Motor neuron (in vitro differentiated cells): ENCODE measurements at places on chromosomes 5 and 9. TPM values are rescaled to one million over a fixed set of nuclear protein-coding genes. Genes with fewer than 3 reads are reported as not detected.

GRCh38 chr5:135355169-135355568 lies 43.9 kb downstream of the MACROH2A1 start:
- ATAC-seq: no peak

GRCh38 chr5:129593525-129593924 lies 133.4 kb downstream of the ADAMTS19 start:
- no peak for ATAC-seq

DNA sequence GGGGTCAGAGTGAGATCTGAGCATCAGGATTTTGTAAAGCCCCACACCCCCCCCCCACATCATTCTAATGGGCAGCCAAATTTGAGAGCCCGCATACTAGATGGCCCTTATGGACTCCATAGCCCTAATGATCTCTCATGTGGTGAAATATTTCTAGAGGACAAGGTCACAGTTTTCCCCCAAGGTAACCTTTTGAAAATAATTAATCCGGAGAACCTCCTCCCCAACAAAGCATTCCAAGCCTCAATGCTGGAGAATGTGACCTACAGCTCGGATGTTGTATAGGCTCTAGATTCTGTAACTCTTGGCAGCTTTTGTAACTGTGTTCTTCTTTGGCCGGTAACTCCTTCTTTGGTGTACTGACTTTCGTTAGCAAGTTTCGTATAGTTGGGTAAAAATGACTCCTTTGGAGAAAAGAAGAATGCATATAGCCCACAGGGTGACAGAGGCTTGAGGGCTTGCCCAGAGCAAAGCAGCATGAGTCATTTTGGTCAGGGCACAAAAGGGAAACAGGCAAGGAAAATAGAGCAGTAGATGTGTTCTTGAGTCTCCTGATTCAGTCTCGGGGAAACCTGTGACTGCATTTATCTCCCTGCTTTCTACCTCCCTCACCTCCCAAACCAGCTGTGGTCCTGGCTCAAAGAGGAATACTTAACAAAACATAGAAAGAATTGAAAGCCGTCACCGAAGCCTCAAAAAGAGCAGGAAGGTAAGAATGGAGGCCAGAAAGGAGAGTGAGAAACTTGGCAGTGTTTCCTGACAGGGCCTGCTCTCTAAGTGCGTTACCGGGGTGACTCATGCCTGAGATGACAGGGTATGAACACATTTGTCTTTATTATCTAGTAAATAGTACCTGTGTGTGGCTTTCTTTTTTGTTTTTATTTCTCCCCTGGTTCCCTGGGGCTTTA lies 6.6 kb upstream of the XPA start:
- ATAC-seq: peak; percentile 94

- ATAC-seq: peak; percentile 31
Observed at GRCh38 chr5:115402822-115403577, 106.5 kb upstream of the CCDC112 start.

DNA sequence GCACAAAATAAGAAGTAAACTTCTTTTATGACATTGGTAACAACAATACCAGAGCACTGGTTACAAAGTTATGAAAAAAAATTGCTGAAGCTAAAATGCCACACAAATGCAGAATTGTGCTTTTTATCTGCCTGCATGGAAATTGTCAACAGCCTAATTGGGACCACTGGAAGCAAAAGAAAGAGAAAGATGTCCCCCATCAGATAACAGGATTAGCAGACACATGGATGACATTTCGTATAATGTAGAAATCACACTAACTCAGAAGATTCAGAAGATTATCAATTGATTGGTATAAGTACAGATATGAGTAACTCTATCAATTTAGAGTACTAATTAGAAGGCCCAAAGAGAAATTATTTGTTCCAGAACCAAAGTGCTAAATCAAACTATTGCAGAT lies 19.1 kb upstream of the FRMD3 start:
- no peak for ATAC-seq

GRCh38 chr9:129932303-129933151 lies 97.3 kb downstream of the USP20 start:
- ATAC-seq: no peak

- ATAC-seq: peak; percentile 26
Observed at GRCh38 chr5:71887680-71888079, 168.6 kb downstream of the CARTPT start.

GRCh38 chr5:142597546-142598337 lies 88.1 kb downstream of the FGF1 start:
- peak; percentile 96 for ATAC-seq

DNA sequence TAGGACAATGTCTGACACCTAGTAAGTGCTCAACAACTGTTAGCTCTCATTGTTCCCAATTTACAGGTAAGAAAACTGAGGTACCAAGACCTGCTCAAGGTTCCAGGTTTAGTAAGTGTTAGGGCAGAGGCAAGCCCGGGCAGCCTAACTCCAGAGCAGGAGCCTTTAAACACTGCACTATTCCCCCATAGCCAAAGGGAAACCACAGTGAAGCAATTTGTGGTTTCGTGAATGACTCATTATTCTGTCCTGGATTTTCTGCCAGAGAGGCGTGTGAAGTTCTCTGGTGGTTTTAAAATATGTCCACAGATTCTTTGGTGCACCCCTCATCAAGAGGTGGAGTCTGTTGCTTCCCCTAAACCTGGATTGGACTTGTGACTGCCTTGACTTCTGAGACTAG lies 1.0 kb upstream of the MCC start:
- no peak for ATAC-seq

DNA sequence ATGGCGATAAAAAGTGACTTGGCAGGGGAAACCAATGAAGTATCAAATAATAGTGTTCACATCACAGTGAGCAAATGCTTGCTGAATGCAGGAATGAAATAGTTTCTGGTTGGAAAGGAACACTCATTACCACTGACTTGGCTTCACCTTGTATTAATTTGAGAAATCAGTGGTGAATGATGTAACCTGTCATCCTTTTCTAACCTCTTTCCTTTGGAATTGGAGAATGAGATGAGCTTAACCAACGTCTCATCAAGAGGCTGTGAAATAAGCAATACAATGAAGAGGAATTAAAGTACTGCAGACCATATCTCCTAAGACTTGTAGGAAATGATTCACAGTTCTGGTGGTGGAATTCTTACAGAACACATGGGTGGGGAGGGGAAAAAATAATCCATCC lies 192.2 kb downstream of the DMAC1 start:
- ATAC-seq: no peak

GRCh38 chr5:137570070-137570469 lies 70.9 kb upstream of the SPOCK1 start:
- ATAC-seq: peak; percentile 42

- ATAC-seq: peak; percentile 94
Observed at GRCh38 chr5:158819840-158820620, 279.7 kb downstream of the EBF1 start.

GRCh38 chr5:171492781-171493180 lies 73.3 kb downstream of the FGF18 start:
- ATAC-seq: no peak

GRCh38 chr5:10498350-10498749 lies 56.7 kb downstream of the ROPN1L start:
- no peak for ATAC-seq

DNA sequence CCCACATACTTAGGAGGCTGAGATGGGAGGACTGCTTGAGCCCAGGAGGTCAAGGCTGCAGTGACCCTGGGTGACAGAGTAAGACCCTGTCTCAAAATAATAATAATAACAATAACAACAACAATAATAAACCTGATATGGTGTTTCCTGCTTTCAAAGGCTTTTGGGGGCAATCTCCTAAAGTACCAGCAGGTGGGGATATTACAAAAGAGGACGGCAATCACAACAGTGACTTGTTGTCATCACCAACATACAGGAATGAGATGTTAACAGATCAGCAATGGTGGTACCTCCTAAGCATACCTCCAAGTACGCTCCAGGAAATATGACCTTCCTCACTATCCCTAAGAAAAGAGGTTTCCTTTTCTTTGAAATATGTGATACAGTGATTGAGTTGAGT lies 91.1 kb upstream of the RNF180 start:
- ATAC-seq: no peak

DNA sequence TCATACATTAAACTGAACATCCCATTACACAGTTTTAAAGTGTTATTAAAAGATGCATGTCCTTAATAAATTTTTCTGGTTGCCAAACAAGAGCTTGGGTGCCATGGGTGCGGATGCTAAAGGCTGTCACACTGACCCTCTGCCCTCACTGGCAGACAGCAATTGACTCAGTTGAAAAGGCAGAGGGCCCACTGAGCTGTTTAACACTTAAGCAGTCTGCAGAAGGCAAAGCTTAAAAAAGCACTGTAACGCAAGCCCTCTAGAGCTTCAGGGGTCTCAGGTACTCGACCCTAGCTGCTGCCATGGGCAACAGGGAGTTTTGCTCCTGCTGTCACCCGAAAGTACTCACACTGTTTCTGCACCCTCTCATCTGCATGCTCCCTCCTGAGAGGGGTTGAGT lies 726.4 kb upstream of the TYRP1 start:
- peak; percentile 38 for ATAC-seq

GRCh38 chr5:76365561-76365960 lies 37.5 kb upstream of the IQGAP2 start:
- no peak for ATAC-seq

The BAAT gene
- total RNA-seq: 0.10 TPM in 1 of 2 replicates, not detected in the other

The AGXT2 gene
- total RNA-seq: 0.33 TPM in 1 of 2 replicates, not detected in the other

The C5 gene
- total RNA-seq: 3.0 and 3.6 TPM in 2 replicates

The MUSK gene
- total RNA-seq: 0.13 TPM in 1 of 2 replicates, not detected in the other

The AGPAT2 gene
- total RNA-seq: 1.8 and 2.0 TPM in 2 replicates

The ERAP2 gene
- total RNA-seq: 0.42 and 0.96 TPM in 2 replicates

The TMEM215 gene
- total RNA-seq: not detected in 2 replicates

The CDC25C gene
- total RNA-seq: 1.3 and 1.4 TPM in 2 replicates

The IARS1 gene
- 212 and 241 TPM in 2 replicates for total RNA-seq

The SLC1A1 gene
- 11.4 and 12.0 TPM in 2 replicates for total RNA-seq

The DDX4 gene
- not detected in 2 replicates for total RNA-seq

The MATR3 gene
- total RNA-seq: 596 and 605 TPM in 2 replicates

The EIF4EBP3 gene
- total RNA-seq: 1.9 and 4.2 TPM in 2 replicates
